ENCODE measurements at places on chromosomes 11 and 22.

GRCh38 chr11:65771589-65772112, 9.1 kb downstream of the AP5B1 start:
- DNase-seq, result no peak

GRCh38 chr22:18024956-18025720, 777 bp upstream of the MICAL3 start:
- DNase-seq, result no peak

DNA sequence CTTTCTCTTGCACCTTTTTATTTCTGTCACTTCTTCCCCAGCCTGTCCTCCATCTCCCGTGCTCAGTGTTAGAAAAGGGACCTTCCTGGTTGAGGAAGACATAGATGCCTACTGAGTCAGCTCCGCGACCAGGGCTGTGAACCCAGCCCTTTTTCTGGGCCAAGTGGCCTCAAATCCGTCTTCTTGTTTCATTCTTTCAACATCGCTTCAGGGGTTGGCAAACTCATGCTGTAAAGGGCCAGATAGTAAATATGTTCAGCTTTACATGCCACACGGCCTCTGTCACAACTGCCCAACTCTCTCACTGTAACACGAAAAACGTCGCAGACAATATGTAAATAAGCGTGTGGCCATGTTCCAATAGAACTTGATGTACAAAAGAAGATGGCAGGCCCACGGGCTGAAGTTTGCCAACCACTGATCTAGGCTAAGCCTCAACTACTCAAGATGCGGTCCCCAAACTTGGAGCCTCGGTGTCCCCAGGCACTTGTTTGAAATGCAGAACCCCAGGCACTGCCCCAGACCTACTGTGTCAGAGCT, 338.4 kb downstream of the MN1 start:
- DNase-seq, result no peak

DNA sequence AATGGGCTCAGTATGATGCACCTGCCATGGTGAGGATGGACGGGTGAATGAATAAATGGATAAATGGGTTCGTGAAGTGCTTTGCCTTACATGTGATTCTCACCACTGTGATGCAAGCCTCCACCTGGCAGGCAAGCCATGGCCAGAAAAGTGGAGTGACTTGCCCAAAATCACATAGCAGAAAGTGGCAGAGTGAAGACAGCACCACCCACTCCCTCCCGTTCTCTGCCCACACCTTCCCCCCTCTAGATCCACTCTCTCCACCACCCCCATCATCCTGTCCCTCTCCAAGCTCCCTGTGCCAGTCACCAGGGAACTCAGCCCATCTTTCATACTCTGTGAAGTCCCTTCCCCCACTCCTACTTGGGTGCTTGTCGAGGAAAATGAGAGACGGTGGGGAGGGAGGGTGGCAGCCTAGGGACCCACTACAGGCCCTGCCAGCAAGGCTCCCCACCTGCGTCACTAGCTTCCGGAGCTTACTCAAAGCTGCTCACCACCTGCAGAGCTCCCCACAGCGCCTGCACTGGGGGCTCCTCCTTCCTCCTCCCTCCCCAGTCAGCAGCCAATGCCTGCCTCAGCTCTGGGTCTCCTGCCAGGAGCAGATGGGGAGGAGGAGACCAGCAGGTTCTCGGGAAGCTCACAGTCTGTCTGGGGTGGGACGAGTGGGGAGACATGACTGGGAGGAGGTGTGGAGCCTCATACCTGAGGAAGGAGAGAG, 82.3 kb downstream of the PDE2A start:
- DNase-seq, result no peak

DNA sequence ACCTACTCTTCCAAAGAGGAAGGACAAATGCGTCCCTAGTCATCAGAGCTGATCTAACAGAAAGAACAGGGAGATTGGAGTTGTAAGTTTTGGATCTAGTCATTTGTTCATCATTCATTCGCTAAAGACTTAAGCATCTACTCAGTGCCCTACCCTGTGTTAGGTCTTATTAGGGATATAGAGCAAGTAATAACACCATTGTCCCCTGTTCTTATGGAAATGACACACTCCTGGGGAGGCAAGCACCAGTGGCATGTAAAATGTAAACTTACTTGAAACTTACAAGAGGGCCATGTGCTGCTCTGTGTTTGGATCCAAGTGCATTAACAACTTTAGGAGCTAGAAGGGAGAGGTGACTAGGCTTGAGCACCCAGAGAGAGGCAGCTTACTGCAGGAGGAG, 61.9 kb downstream of the P4HA3 start:
- DNase-seq, result no peak

Measured in stromal cell of bone marrow (primary cell).